ENCODE measurements at places on chromosomes 4 and X.

GRCh38 chr4:87363552-87363951 lies 27.4 kb downstream of the HSD17B11 start:
- DNase-seq: no peak

GRCh38 chrX:47200385-47201150 lies 6.9 kb downstream of the UBA1 start:
- DNase-seq: no peak

- no peak for DNase-seq
These were observed 2.1 kb upstream of the AVPR2 start for GRCh38 chrX:153902385-153902784.

- DNase-seq: no peak
These were observed 17.5 kb downstream of the MAGEA9 start for GRCh38 chrX:149799095-149799714.

GRCh38 chrX:120755066-120755846 lies 120.4 kb downstream of the CT47B1 start:
- peak; percentile 23 for DNase-seq

DNA sequence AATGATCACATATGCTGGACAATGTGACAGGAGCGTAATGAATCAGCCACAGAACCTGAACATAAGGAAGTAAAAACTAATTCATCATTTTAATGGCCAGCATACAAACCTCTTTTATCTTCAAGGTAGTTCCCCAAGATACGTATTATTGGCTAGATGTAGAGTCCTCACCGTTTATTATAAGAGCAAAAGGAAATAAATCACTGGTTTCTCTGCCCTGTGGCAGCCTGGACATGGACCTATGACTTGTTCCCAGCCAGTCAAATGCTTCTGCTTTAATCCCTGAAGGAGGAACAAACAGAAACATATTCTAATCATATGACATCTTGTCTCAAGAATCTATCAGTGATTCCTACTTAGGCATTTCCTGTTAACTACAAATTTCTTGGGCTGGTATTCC lies 86.8 kb upstream of the FAM241A start:
- DNase-seq: no peak

DNA sequence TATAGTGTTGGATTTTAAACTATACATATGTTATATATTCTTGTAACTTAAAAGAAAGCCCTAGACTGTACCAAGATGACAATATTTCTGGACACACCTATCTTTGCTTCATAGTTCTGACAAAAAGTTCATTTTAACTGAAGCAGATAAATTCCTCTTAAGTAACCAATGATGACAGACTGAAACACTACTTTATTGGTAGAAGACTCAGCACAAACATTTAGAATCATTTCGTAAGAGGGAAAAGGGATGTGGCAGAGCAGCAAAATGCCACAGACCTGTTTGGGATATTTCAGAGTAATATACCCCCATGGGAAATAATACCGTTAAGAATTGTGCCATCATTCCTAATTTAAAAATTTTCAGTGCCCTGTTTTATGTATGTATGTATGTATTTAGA lies 56.2 kb downstream of the APOO start:
- no peak for DNase-seq

- DNase-seq: no peak
These were observed 131.7 kb downstream of the REPS2 start for GRCh38 chrX:17078031-17078720.

- no peak for DNase-seq
These were observed 8.1 kb downstream of the RPL9 start for GRCh38 chr4:39450618-39451017.

DNA sequence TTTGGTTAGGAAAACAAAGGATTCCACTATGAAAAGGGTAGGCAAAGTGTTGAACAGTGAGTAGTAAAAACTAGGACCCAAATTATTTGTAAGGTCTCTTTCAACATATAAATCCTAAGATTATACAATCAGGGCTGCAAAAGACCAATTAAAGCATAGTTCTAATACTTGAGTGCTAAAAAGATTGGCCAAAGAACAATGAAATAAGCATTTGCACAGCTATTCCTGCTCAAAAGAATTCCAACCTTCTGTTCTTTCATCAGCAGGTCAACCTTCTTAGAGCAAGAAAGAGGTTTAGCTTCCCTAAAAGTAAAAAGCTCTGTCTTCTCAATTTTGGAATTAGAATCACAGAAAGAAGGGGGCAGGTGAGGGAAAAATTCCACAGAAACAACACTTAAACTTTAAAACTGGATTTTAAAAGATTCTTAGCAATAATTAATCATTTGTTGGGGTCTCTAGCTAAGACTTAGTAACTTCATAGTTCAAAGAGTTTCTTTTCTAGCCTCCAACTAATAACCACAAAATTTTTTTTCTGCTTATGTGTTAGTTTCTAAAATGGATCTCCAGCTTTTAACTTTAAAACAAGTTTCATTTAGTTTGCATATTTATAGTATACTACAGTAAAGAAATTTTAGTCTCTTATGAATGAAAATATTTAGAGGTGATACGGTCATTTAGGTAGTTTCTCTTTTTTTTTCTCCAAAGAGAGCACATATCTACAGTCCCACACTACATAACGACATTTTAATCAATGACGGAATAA lies 16.3 kb downstream of the TSPAN5 start:
- DNase-seq: no peak

- DNase-seq: no peak
These were observed 132.6 kb downstream of the AKAP4 start for GRCh38 chrX:50068285-50068563.

DNA sequence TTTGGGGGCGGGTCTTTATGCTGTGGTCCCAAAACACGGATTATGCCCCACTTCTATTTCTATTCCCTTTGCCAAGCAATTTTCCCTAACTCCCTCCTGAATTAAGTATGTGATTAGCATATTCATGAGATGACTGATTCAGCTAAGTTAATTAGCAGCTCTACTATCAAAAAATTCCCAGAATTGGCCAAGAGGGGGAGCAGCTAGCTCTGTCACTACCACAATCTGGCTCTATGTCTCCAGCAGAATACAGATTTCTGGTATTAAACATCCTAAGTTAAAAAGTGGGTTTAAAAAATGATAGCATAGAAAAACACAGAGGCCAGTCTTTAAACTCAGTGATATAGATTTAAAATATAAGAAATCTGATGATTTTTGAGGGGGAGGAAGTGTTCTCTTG lies 80.3 kb downstream of the GPC4 start:
- no peak for DNase-seq

- no peak for DNase-seq
These were observed 35.0 kb upstream of the GK start for GRCh38 chrX:30618160-30618765.

DNA sequence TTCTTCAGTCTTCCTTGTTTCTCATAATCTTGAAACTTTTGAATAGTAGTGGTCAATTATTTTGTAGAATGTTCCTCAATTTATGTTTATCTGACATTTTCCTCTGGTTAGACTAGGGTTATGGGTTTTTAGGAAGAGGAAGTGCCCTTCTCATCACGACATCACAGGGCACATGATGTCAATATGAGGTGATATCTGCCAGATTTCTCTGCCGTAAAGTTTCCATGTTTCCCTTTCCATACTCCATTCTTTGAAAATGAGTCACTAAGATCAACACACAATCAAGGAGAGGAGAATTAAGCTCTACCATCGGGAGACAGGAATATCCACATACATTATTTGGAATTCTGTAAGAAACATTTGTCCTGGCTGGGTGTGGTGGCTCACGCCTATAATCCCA lies 28.4 kb downstream of the RP2 start:
- no peak for DNase-seq

GRCh38 chrX:47802589-47802988 lies 34.1 kb upstream of the ZNF81 start:
- no peak for DNase-seq

GRCh38 chr4:168501407-168501806 lies 4.6 kb downstream of the PALLD start:
- no peak for DNase-seq
